ENCODE measurements at places on chromosomes 7 and 10. TPM values are rescaled to one million over a fixed set of nuclear protein-coding genes. Genes with fewer than 3 reads are reported as not detected.

- no peak for DNase-seq
Observed at GRCh38 chr10:4046712-4047354, 261.8 kb upstream of the KLF6 start.

DNA sequence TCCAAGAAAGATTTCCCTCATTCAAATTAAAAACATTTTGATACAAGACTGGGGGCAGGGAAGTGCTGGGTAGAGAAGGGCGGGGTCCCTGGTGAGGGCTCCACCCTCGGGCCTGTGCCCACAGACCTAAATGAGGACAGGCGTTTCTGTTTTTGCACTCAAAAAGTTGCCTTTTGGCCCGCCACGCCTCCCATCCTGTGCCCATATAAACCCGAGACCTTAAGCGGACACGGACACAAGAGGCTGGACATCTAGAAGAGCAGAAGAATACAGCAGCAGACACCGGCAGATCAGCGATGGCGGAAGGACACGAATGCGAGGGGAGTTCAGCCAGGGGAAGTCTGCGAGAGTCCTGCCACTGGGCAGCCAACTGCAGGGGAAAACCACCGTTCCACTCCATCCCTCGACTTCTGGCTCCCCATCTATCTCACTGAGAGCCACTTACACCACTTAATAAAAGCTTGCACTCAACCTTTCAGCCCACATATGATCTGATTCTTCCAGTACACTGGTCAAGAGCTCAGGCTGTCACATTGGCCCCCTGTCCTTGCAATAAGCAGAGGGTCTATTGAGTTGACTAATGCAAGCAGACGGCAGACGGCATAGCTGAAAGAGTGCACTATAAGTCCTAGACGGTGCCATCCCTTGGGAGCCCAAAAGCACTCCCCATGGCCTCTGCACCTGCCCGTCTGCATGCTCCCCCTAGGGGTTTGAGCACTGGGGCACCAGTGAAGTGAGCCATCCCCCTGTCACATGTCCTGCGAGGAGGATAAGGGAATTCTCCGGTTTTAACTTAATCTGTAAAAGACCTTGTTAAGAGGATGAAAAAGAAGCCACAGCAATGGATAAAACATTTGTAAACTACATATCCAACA is 181.8 kb upstream of the PRSS1 start:
- no peak for DNase-seq

- no peak for DNase-seq
Observed at GRCh38 chr7:95602421-95602820, 6.1 kb upstream of the PDK4 start.

- no peak for DNase-seq
Observed at GRCh38 chr7:90320418-90320800, 695 bp downstream of the FAM237B start.

DNA sequence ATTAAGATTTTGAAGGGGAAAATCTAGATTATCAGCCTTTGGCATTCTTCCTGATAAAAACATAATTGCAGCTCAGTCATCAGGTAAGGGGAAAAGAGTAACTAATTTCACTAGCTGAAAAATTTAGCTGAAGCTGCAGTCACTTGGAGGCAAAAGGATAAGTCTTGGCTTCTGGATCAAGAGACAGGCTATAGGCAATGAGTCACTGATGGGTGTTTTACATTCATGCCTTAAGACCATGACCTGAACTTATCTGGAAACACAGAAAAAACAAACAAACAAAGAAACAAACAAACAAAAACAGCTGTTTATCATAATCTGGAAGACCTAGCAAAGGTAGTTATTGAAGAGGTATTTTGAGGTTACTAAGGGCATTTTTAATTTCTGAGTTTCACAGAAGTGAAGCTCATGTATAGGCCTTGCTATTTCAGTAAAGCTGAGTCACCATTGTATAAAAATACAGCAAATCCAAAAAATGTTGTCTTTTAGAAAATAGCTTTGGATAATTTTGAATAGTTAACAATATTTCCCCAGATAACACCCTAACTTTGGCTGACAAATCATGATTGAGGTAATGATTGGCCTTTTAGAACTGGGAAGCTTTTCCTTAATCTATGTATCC is 40.3 kb downstream of the ZNF22 start:
- no peak for DNase-seq

CCDC3 gene
- total RNA-seq, result 2.0 TPM

- DNase-seq, result peak; percentile 70
Observed at GRCh38 chr10:102814873-102815661, 22.1 kb downstream of the CYP17A1 start.

DNA sequence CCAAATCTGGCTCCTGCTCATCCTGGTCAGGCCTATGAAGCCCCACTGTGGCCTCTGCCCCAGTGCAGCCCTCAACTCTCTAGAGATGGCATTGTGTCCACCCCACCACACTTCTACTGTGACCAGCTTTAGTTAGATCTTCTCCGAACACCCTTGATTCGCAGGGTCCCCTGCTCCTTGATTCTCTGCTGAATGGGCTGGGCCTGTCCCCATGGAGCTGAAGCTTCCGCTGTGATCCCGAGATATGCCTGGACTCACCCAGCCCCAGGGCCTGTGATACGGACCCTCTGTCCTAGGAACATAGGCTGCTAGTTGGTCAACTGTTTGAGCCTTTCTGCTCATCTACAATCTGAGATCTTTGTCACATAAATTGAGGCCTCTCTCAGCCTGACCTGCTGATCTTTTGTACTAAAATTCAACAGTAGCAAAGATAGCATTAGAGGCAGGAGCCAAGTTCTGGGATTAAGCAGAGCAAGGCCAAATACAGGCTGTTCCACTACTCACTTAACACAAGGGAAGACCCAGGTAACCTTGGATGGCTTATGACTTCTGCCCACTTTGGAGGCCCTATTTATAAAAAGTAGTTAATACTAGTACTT is 6.5 kb upstream of the PPIF start:
- no peak for DNase-seq

DNA sequence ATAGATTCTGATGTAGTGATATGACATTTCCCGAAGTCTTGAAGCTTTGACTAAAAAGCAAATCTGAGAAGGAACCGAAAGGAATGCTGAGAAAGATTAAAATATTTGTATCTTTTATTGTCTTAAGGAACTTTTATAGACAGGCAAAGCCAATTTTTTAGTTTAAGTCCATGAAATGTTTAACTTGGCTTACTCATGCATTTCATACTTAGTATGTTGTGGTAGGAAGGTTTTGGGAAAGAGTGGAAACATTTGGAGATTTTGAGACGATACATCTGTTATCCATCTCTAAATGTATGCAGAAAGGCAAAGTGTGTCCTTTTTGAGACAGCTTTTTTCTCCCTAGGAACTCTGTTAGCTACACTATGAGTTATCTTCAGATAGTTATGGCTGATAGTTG is 10.1 kb downstream of the TBC1D12 start:
- DNase-seq, result no peak

ZC3HAV1L gene
- total RNA-seq, result 0.96 TPM

GRCh38 chr7:52473756-52474155 is 561.7 kb upstream of the POM121L12 start:
- DNase-seq, result no peak

TMEM225B gene
- total RNA-seq, result 0.20 TPM

ETV1 gene
- 11.9 TPM for total RNA-seq

DNA sequence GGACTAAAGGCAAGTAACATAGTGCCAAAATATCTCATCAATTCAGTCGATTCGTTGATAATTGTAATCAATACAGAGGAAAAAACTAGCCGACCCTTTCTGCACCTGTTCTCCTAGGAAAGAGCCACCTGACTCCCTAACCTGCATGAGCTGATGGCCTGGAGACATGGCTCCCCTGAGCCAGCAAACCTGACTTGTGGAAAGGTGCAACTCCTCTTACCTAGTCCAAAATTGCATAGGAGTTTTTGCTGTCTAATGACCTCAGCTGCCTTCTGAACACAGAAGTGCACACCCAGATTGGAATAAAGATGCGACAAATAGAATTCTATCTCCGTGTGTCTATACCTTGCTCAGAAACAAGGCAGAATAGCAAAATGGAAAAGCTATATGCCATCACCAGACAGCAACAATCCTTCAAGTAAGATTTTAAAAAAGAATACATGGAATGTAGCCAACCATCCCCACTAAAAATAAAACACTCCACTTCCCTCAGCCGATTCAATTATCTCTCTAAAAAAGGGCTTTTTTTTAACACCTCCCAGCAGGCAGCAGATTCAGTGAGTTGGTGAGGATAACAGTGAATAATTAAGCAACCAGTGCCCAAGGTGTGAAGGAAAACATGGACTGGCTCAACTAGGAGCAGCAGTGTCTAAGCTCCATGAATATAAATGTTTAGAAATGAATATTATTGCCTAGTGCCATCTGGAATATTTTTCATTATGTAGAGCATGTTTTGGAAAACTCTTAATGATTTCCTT is 26.6 kb upstream of the LMTK2 start:
- DNase-seq, result no peak

GRCh38 chr7:140222814-140223213 is 46.0 kb upstream of the KDM7A start:
- DNase-seq, result no peak

GRCh38 chr7:135200821-135201331 is 10.4 kb downstream of the WDR91 start:
- DNase-seq, result peak; percentile 40

DNA sequence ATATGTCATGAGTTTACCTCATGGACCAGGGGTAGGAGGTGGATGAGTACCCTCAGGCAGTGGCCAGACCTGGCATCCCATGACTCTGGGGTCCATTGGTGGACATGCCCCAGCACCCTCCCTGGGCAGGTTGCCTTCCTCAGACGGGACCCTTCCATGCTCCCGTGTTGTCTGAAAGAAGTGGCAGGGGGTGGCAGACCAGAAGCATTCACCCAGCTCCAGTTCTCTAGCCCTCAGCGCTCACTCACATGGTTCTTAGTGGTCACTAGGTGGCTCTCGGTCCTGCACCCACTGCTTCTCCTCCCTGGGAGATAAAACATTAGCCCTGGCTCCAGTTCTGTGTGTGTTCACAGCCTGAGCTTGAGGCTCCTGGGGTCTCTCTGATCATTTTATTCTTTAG is 6.0 kb downstream of the RBP3 start:
- peak; percentile 42 for DNase-seq

DNA sequence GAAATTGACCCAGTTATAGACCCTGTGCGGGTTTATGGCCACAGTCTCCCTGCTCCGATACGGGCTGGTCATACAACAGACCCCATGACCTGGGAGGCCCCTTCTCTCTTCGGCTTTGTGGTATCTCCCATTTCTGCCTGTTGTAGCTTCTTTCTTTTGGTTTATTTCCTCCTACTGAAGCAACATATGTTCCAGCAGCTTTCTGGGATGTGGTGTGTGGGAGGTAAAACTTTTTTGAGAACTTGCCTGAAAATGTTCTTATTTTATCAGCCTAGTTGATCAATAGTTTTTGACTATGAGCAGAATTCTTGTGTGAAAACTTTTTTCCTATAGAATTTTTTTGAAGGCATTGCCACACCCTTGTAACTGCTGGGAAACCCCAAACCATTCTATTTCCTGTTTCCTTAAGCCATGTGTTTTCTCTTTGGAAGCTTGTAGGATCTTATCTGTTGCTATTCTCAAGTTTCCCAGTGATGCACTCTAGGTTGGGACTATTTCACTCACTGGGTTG is 80.0 kb downstream of the DAGLB start:
- DNase-seq, result peak; percentile 36

MKI67 gene
- 85.4 TPM for total RNA-seq

OSBPL3 gene
- total RNA-seq, result 15.4 TPM

DNA sequence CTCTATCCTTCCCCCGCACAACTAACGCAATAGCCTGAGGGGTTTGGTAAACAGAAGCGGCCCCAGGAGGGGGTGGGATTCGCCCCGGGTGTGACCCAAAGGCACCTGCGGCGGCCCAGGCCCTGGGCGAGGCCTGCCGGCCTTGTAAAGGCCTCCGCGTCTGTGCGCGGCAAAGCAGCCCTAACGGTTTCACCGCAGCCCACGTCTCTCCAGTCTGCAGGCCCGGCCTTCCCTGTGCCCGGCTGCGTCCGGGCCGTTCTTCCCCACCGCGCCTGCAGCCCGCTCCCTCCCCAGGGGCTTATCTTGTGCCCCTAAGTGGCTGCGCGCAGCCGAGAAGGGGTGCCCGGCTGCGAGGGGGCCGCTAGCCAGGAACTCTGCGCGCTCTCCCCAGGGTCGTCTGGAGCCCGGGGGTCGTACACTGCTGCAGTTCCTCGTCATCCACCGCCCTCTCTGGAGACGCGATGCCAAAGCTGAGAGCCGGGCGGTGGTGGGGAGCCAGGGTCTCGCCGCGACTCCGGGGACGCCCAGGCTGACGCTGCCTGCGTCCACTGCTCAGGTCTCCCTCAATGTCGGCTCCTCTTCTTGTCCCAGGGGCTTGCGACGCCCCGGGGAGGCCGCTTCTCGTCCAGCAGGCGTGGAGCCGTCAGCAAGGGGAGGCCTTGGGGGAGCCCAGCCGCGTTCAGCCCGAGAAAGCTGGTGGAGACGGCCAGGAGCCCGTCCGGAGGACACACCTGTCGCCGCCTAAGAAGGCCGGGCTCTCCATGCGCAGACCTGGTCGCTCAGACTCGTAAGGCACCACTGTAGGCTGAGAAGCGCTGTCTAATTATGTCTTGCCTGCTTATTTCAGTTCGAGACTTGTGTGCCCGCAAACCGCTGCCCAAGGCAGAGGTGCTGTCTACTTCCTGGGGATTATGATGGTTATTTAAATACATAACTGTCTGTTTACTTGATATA is 132.3 kb downstream of the SPAG6 start:
- no peak for DNase-seq

- no peak for DNase-seq
Observed at GRCh38 chr7:25208525-25209221, 19.6 kb downstream of the NPVF start.

PRKAR2B gene
- 7.7 TPM for total RNA-seq

GRCh38 chr7:81725003-81725811 is 44.6 kb downstream of the HGF start:
- DNase-seq, result peak; percentile 15

- no peak for DNase-seq
Observed at GRCh38 chr10:100985336-100985735, 2.0 kb downstream of the MRPL43 start.

DNA sequence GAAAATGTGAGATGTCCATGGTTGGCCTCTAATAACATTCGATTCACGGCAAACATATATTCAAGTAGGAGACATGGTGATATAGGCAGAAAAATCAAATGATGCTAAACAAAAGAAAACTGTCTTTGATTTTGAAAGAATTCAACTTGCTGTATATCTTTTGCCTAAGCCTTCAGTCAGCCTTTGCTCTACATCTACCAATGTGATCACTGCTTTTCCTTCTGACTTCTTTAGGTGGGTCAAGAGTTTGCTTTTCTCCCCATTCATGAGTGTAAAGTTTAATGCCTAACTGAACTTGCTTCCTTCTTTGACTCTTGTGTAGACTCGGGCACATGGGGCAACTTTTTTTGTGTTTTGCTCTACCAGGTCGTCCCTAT is 417 bp upstream of the HIF1AN start:
- no peak for DNase-seq

TMEM213 gene
- not detected for total RNA-seq

BICC1 gene
- 39.1 TPM for total RNA-seq
